Left ventricle myocardium inferior (tissue), 1 donor: ENCODE measurements at places on chromosomes 11 and 22.

GRCh38 chr11:78190374-78190773 lies 1.7 kb downstream of the USP35 start:
- H3K27ac ChIP-seq = no peak overlapping the region
- H3K4me1 ChIP-seq = peaks cover 67% of the 10 kb centered on the region
- no peaks in the 10 kb centered on the region for H3K27me3 ChIP-seq
- no peaks in the 10 kb centered on the region for H3K36me3 ChIP-seq
- H3K4me3 ChIP-seq = no peak overlapping the region

- H3K4me3 ChIP-seq = no peak overlapping the region
- DNase-seq = no peak
- H3K36me3 ChIP-seq = no peaks in the 10 kb centered on the region
- H3K27me3 ChIP-seq = peaks cover 12% of the 10 kb centered on the region
- no peak overlapping the region for H3K27ac ChIP-seq
- no peaks in the 10 kb centered on the region for H3K4me1 ChIP-seq
These were observed 23.1 kb downstream of the CSF2RB start for GRCh38 chr22:36936362-36937116.

DNA sequence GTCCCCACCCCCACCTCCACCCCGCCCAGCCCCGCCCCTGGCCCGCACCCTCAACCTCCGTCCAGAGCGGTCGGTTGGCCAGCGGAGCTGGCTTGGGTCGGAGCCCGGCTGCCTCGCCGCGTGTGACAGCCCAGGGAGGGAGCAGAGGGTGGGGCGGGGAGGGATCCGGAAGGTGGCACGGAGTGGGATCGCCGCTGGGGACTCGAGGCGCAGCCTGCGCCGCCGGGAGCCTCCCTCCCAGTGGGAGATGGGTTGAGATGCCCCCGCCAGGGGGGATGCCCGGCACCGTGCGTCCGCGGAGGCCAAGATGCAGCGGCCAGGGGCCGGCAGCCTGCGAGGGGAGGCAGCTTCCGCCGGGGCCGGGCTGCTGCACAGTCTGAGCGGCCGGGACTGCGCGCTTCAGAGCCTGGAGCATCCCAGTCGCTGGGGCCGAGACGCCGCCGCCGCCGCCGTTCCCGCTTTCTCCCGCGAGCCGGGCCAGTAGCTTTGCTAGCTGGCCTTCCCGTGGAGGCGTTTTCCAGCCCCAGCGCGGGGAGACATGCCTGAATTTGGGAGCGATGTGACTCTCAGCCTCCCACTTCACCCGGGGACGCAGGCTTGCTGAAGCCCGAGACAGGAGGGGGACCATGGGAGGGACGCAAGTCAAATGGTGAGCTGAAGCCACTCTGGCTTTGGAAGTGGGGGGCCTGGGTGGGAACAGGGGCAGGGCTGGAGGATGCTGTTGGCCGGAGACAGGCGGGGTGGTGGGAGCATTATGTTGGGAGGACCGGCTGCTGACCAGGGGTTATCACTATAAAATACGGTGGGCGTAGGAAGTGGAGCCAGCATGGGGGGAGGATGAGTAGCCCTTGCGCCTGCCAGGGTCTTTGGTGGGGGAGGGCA lies 40.2 kb downstream of the DIXDC1 start:
- peaks cover 64% of the 10 kb centered on the region for H3K4me1 ChIP-seq
- DNase-seq = peak; percentile 72
- no peaks in the 10 kb centered on the region for H3K36me3 ChIP-seq
- peak overlapping the region; percentile 78 for H3K4me3 ChIP-seq
- H3K27me3 ChIP-seq = peaks cover 6% of the 10 kb centered on the region

- peaks cover 99% of the 10 kb centered on the region for H3K4me1 ChIP-seq
- H3K4me3 ChIP-seq = no peak overlapping the region
- H3K27me3 ChIP-seq = no peaks in the 10 kb centered on the region
These were observed 108.7 kb downstream of the MICAL3 start for GRCh38 chr22:17915676-17916075.

DNA sequence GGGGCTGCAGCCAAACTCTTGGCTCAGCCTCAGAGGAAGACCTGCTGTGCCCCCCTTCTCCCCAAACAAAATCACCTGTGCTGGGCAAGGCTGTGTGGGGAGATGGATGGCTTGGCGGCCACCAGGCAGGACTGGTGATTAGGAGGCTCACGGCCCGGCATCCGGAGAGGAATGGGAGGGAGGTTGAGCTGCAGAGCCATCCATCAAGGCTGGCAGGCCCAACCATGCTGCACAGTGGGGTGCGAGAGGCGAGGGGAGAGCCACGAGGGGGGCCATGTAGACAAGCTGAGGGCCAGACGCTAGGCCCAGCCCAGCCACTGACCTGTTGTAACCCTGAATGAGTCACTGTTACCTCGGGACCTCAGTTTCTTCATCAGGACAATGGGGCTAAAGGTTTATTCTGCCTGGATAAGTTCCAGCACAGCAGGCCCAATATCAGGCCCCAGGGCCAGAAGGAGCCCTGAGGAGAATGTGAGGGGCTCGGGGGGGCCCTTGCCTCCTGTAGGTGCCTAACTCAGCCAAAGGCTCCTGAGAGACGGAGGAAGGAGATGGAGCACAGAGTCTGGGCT lies 18.2 kb downstream of the PDE2A start:
- no peak overlapping the region for H3K4me3 ChIP-seq
- H3K4me1 ChIP-seq = no peaks in the 10 kb centered on the region
- H3K36me3 ChIP-seq = no peaks in the 10 kb centered on the region
- peaks cover 18% of the 10 kb centered on the region for H3K27me3 ChIP-seq
- DNase-seq = no peak

DNA sequence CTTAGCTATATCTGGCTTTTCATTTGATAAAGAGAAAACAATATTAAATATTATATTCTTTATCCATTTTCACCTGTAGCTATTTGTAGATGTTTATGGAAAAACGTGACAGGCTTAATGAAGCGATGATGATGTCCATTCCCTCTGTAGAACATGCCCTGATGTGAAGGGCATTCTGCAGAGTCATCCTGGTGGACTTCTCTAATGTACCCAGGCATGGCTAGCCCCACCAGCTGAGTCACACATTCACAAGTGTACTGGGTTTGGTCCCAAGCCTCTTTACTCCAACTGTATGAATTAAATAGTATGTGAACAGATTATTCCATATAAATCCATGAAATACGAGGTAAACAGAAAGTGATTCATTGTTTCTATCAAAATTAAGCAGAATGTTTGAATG lies 139.3 kb downstream of the CADM1 start:
- peaks cover 41% of the 10 kb centered on the region for H3K4me1 ChIP-seq
- H3K36me3 ChIP-seq = no peaks in the 10 kb centered on the region
- DNase-seq = no peak
- no peaks in the 10 kb centered on the region for H3K27me3 ChIP-seq

- no peaks in the 10 kb centered on the region for H3K27me3 ChIP-seq
- peak overlapping the region; percentile 62 for H3K27ac ChIP-seq
- H3K4me3 ChIP-seq = no peak overlapping the region
These were observed 23.6 kb downstream of the PTPRJ start for GRCh38 chr11:48003926-48004325.

DNA sequence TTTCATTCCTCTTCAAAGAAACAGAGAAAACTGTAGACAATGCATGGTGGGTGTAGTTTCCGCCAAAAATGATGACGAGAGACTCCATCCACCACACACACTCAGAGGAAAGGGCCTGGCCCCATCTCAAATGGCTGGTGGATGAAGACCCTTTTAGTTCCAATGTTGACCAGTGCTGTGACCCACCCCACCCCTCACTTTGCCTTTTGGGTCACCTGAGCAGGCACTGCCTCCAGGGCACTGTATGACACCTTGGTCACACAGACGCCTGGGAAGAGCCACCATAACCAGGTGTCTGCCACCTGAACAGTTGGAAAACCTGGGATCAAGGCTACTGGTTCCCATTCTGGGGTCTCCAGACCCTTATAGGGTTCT lies 121.3 kb downstream of the MPPED1 start:
- H3K27ac ChIP-seq = no peak overlapping the region
- H3K4me1 ChIP-seq = no peaks in the 10 kb centered on the region
- no peak for DNase-seq

DNA sequence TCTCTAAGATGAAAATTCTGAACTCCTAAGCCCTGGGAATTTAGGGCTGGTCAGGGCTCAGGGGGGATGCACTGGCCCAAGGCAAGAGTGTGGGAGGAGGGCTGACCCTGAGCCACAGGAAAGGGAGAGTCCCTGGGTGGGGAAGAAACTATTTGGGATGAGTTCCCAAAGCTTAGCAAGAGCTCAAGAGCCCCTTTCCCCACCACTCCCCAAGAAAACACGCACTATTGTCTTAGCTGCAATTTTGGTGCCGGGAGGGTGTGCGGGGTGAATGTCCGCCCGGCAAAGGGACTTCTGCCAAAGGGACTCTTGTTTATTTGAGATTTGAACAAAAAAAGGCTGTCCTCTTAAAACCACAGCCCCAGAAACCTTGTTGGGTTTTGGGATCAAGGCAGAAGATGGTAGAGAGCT lies 37.0 kb downstream of the KIAA1671 start:
- DNase-seq = no peak
- peak overlapping the region; percentile 84 for H3K27ac ChIP-seq
- H3K4me3 ChIP-seq = no peak overlapping the region
- H3K36me3 ChIP-seq = no peaks in the 10 kb centered on the region

GRCh38 chr11:125514336-125515101 lies 18.5 kb upstream of the FEZ1 start:
- no peak overlapping the region for H3K27ac ChIP-seq
- H3K4me1 ChIP-seq = no peaks in the 10 kb centered on the region
- H3K27me3 ChIP-seq = no peaks in the 10 kb centered on the region
- no peak for DNase-seq

GRCh38 chr11:75272391-75272790 lies 31.8 kb downstream of the TPBGL start:
- no peak for DNase-seq
- H3K27ac ChIP-seq = no peak overlapping the region
- peaks cover 88% of the 10 kb centered on the region for H3K36me3 ChIP-seq
- no peak overlapping the region for H3K4me3 ChIP-seq

GRCh38 chr11:1748636-1749394 lies 1.6 kb downstream of the IFITM10 start:
- peak overlapping the region; percentile 65 for H3K4me3 ChIP-seq
- H3K4me1 ChIP-seq = peaks cover 78% of the 10 kb centered on the region
- DNase-seq = no peak
- H3K36me3 ChIP-seq = peaks cover 16% of the 10 kb centered on the region
- H3K27me3 ChIP-seq = peaks cover 21% of the 10 kb centered on the region
- H3K27ac ChIP-seq = peak overlapping the region; percentile 40

- no peak for DNase-seq
- no peak overlapping the region for H3K27ac ChIP-seq
- no peaks in the 10 kb centered on the region for H3K4me1 ChIP-seq
- no peak overlapping the region for H3K4me3 ChIP-seq
- no peaks in the 10 kb centered on the region for H3K36me3 ChIP-seq
These were observed 1.5 kb downstream of the MS4A8 start for GRCh38 chr11:60700689-60701468.

GRCh38 chr11:104549019-104549418 lies 349.2 kb downstream of the CASP12 start:
- H3K27ac ChIP-seq = no peak overlapping the region
- H3K4me1 ChIP-seq = no peaks in the 10 kb centered on the region
- H3K27me3 ChIP-seq = no peaks in the 10 kb centered on the region
- no peak overlapping the region for H3K4me3 ChIP-seq
- no peaks in the 10 kb centered on the region for H3K36me3 ChIP-seq

DNA sequence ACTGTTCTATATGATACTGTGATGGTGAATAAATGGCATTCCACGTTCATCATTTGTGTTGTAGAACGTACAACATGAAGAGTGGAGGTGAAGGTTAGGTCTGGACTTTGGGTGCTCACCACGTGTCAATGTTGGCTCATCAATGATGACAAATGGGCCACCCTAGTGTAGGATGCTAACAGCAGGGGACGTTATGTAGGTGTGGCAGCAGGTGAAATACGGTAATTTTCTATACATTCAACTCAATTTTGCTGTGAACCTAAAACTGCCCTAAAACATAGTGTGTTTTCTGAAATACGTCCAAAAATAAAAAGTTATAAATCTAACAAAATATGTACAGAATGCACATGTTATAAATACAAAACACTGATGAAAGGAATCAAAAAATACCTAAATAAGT lies 6.2 kb downstream of the KRTAP5-6 start:
- no peak overlapping the region for H3K4me3 ChIP-seq
- H3K36me3 ChIP-seq = no peaks in the 10 kb centered on the region
- peaks cover 17% of the 10 kb centered on the region for H3K27me3 ChIP-seq
- H3K4me1 ChIP-seq = no peaks in the 10 kb centered on the region
- no peak for DNase-seq

DNA sequence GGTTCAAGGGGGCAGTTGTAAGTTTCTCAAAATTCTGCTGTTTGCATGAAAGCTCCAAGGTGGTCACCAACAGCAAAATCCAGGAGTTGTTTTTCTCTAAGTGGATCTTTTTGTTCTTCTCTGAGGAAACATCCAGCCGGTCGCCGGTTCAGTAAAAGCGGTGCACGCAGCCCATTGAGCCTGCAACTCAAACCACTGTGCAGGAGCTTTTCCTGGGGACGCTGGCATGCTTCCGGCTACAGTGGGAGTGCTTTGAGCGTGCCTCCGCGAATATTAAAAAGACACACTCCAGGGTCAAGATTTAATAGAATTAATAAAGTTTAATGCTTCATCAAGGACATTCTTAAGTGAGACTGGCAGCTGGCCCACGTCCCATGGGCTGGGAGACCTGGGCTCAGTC lies 25.4 kb downstream of the IGF2 start:
- H3K4me1 ChIP-seq = peaks cover 14% of the 10 kb centered on the region
- no peaks in the 10 kb centered on the region for H3K36me3 ChIP-seq
- H3K27me3 ChIP-seq = peaks cover 20% of the 10 kb centered on the region

- no peak for DNase-seq
- H3K36me3 ChIP-seq = no peaks in the 10 kb centered on the region
These were observed 1348.2 kb upstream of the RAG2 start for GRCh38 chr11:37946155-37946766.

GRCh38 chr11:8069771-8070170 lies 11.2 kb upstream of the TUB start:
- no peaks in the 10 kb centered on the region for H3K27me3 ChIP-seq
- no peak overlapping the region for H3K4me3 ChIP-seq
- peak overlapping the region; percentile 87 for H3K27ac ChIP-seq
- DNase-seq = no peak

- no peak for DNase-seq
- H3K27ac ChIP-seq = no peak overlapping the region
- no peak overlapping the region for H3K4me3 ChIP-seq
- H3K36me3 ChIP-seq = no peaks in the 10 kb centered on the region
These were observed 2.9 kb upstream of the HBB start for GRCh38 chr11:5229796-5230195.

DNA sequence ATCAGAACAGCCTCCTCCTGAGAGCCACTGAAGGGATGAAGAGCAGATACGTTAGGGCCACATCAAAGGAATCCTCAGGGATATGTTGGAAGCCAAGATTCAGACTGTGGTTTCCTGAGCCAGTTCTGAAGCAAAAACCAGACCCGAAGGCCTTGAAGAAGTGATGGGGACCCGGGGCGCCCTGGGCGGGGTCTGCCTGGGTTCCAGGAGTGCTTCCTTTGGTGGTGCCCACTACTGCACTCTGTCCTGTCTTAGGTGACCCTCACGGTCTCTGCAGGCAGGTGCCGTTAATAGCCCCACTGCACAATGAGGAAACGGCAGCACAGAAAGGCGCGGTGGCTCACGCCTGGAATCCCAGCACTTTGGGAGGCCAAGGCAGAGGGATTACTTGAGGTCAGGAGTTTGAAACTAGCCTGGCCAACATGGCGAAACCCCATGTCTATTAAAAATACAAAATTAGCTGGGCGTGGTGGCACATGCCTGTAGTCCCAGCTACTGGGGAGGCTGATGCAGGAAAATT lies 12.9 kb upstream of the SH3BP1 start:
- H3K4me3 ChIP-seq = no peak overlapping the region
- peaks cover 48% of the 10 kb centered on the region for H3K36me3 ChIP-seq
- no peak for DNase-seq
- peak overlapping the region; percentile 64 for H3K27ac ChIP-seq
